ENCODE measurements at places on chromosomes 3 and 15.

- peak; percentile 39 for DNase-seq
Measured at GRCh38 chr15:25345943-25346342, 92.9 kb downstream of the UBE3A start.

DNA sequence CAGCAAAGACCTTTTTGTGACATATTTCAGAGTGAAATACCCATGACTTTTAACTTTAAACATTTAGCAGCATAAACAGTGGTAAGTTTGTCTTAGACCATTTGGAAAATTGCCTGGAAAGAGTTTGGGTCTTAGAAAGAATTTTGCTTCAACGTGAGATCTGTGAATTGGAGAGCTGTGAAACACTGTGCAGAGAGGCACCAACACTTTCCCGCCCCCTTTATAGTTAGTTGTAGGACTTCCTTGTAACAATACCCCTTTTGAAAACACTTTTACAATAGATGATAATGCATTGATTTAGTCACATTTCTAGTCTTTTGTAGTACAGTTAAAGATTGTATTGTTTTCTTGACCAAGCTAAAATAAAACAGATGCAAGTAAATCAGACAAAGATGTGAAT, 43.5 kb upstream of the MBNL1 start:
- DNase-seq = no peak

DNA sequence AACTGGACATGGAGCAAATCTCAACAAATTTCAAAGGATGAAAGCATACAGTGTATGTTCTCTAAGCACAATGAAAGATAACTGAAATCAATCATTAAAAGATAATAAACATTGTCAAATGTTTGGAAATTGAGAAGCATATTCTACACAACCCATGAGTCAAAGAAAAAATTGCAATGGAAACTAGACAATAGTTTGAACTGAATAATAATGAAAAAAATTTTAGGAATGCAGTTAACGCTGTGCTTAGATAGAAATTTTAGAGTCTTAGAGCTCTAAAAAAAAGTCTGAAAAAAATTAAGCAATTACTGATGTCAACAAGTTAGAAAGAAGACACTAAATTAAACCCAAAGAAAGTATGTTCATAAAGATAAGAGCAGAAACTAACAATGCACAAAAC, 15.5 kb downstream of the RABL3 start:
- no peak for DNase-seq

- no peak for DNase-seq
Measured at GRCh38 chr3:153028381-153028780, 133.6 kb upstream of the RAP2B start.

- peak; percentile 96 for DNase-seq
Measured at GRCh38 chr3:129195731-129196256, 12.1 kb upstream of the CNBP start.

DNA sequence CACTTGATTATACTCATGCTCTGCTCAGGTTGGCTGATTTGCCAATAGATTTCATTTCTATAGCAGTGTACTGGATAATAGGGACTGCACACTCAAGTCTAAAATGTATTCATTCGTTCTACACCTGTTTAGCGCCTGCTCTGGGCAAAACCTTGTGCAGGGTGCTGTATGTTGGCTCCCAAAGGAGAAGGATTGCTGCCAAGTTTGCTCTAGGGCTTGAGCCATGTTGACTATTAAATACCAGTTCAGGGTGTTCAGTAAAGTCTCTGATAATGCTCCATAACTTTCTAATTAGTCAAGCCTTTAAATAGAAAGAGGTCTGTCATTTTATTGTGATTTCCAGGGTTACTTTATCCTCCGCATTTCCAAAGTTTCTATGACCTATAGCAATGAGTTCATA, 470.2 kb downstream of the MAGI1 start:
- DNase-seq = no peak

- DNase-seq = peak; percentile 21
Measured at GRCh38 chr15:74519311-74519710, 21.7 kb upstream of the ARID3B start.

DNA sequence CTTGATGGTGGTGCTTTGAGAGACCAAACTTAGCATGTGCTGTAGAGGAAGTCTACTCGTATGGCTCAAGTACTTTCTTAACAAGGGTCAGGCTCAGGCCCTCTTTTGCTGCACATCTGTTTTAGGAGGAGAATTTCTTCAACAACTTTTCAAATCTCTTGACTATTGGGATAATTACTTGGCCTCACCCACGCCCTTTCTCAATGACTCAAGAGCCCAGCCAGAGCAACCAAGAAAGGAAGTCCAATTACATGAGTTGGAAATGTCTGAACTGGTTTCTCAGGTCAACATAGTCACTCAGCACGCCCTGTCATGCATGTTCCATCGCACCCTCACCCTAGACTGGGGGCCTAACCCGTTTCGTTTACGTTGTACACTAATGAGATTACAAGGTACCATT, 44.8 kb upstream of the UMPS start:
- DNase-seq = peak; percentile 87

- DNase-seq = no peak
Measured at GRCh38 chr3:127158614-127159229, 34.2 kb upstream of the PRR23E start.

GRCh38 chr3:79140708-79141107, 627.1 kb downstream of the ROBO1 start:
- peak; percentile 56 for DNase-seq
